ENCODE measurements at places on chromosomes 12 and 14.
A peak's percentile ranks its signal among the peaks of the same experiment; 100 is the strongest.

DNA sequence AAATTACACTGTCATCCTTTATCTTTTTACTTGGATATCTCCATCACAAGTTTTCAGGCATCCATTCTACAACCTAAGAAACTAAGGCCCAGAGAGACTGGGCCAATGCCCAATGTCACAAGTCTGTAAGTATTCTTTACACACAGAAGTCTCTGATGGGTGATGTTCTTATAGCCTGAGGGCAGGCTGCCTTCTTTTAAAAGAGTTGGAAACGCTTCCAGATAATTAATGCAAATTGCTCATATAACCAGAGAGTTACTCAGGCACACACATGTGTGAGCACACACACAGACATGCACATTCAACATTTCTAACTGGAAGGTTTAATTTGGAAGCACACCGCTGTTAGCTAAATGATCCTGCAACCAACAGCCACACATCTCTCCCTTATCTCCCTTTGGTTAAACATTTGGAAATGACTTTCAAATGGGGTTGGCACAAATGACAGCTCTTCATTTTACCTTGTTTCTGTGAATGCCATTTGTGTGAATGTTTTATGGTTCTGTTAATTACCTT, 160.8 kb upstream of the TMPO start:
- DNase-seq: no peak

GRCh38 chr12:109343677-109344076, 4.0 kb upstream of the MYO1H start:
- no peak for DNase-seq

DNA sequence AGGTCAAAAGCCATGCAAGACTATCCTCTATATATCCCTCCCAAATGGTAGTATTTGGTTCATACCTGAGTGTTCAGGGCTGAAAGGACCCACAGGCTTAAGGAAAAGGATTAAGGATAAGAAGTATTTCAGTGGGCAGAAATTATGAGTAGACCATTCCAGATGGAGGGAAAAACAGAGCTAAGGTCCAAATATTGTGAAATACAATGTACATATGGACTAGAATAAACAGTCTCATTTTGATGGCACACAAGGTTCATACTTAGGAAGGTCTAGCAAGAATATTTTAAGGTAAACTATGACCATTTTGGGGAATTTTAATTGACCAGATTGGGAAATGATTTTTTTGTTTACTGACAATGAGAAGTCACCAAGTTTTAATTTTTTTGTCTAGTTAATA, 124.6 kb downstream of the PRKD1 start:
- no peak for DNase-seq

GRCh38 chr12:50882563-50882962, 39.8 kb downstream of the TMPRSS12 start:
- DNase-seq: no peak

DNA sequence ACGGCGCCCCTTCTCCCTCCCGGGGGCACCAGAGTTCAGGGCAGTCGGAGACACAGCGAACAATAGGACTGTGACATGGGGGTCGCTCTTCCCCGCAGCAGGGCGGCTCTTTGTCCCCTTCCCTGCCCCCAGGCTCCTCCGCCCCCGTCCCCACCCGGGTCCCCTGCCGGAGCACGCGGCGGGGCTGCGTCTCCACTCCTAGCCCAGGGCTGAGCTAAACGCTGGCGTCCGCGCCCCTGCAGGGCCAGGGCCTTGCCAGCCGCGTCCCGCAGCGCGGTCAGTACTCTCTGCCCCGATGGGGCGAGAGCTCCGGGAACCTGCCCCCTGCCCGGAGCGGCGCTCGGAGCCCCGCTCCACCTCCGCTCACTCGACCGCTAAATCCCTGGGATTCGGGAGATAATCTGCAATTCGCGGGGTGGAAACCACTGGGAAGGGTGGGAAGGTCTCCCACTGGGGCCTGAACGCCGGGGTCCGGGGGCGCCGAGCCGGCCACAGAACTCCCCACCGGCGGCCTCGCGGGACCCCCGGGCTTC, 825 bp upstream of the CCDC85C start:
- DNase-seq: no peak

DNA sequence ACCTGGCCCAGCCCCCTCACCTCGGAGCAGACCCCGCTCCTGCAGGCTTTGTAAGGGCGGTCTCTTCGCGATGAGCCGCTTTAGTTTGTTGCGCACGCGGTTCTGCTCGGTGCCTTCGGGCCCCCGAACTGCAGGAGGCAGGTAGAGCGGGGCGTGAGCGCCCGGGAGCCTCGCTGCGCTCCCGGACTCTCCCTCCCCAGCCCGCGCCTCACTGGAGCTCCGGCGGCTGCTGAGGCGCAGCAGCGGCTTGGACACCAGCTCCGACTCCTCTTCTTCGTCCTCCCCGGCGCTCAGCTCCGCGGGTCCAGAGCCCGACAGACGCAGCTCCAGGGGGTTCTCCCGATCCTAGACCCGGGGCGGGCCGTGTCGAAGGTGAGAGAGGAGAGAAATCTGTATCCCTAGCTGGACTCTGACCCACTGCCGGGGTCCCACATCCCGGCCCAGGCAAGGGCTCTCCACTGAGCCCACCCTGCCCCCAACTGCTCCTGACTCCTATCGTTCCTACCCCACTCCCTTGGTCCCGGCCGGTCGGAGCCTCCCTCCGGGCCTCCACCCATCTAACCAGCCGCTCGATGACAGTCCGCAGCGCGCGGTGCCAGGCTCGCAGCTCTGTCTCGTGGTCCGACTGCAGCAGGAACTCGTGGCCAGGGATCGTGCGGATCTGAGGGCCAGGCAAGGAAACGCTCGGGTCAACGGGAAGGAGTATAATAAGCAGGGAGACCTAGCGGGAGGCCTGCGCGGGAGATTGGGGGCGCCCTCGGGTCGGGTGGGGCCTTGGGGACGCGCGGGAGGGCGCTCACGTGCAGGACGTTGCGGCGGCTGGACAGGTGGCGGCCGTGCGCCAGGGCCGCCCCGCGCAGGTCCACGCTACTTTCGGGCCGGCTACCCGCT, 4.2 kb downstream of the ARHGAP9 start:
- DNase-seq: no peak

DNA sequence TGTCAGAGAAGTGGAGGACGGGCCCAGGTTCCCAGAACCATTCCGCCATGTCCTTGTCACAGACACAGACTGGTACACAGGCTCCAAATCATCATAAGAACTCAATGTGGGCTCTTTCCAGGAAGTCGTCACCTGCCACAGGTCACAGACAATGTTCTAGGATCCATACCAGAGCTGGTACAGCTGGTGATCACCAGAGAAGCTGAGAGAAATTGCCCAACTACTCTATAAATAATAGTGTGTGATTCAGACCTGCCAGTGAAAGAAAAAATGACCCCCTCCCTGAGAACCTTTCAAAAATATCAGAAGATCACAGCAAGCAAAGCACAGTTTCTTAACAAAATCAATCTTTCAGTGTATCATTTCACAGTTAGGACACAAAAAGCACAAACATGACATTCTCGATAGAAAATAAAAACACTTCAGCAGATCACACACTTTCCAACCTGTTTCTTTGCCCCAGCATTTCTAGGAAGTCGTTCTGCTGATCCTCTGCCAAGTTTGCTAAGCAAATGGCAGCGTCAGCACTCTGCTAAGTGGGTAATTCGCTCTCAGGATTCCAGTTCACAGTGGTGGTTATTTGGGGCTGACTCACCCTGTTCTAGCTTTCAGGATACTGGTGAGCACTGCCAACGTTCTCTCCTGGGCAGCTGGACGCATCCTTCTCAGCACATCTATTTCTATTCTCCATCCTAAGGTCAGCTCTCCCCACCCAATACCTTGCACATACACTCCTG, 223.3 kb upstream of the SFSWAP start:
- DNase-seq: no peak

- no peak for DNase-seq
These were observed 80.1 kb downstream of the DACT1 start for GRCh38 chr14:58717813-58718212.

DNA sequence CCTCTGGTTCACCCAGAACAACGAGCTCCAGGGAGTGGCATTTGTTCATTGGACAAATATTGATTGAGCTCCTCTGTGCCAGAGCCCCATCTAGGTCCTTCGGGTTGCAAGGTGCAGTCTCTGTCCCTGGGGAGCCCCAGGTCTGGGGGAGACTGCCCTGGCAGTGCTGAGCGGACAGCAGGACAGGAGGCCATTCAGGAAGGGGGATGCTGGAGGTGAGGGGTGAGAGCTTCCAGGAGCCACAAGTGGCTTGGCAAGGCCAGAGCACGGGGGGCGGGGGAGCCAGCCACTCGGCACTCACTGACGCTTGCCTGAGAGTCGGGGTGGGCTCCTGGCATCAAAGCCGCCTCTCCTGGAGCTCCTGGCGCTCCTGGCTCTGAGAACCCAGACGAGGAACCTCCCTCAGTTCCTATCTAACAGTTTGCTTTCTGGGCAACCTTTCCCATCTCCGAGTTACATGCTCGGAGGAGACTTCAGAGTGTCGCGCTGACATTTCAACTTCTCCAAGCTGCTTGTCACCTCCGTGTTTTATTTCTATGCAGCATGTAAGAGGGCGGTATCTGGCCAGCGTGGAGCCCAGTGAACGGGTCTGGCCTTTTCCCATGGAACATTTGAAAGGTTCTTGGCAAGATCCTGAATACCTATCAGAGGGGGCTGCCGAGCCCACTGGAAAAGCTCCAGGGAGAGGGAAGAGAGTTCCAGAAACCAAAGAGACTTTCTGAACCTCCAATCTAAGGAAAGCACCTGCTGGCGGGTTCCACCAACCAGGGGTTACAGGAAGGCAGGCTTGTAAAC, 62.0 kb upstream of the BCL11B start:
- no peak for DNase-seq

DNA sequence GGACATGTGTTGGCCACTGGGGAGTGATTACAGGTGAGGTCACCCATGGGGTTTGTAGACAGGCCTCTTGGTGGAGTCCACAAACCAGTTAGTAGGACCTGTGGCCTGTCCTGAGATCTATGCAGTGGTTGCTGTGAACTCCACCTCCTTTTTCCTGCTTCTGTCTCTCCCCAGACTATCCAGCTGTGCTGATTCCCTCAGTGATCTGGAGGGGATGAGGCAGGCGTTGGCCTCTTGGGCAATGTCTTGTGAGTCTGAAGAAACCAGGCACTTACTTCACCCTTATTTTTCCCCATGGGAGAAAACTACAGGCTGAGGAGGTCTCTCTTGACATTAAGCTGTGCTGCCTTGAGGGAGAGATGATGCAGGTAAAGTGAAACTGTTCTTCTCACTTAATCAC, 257.2 kb upstream of the PRICKLE1 start:
- no peak for DNase-seq

DNA sequence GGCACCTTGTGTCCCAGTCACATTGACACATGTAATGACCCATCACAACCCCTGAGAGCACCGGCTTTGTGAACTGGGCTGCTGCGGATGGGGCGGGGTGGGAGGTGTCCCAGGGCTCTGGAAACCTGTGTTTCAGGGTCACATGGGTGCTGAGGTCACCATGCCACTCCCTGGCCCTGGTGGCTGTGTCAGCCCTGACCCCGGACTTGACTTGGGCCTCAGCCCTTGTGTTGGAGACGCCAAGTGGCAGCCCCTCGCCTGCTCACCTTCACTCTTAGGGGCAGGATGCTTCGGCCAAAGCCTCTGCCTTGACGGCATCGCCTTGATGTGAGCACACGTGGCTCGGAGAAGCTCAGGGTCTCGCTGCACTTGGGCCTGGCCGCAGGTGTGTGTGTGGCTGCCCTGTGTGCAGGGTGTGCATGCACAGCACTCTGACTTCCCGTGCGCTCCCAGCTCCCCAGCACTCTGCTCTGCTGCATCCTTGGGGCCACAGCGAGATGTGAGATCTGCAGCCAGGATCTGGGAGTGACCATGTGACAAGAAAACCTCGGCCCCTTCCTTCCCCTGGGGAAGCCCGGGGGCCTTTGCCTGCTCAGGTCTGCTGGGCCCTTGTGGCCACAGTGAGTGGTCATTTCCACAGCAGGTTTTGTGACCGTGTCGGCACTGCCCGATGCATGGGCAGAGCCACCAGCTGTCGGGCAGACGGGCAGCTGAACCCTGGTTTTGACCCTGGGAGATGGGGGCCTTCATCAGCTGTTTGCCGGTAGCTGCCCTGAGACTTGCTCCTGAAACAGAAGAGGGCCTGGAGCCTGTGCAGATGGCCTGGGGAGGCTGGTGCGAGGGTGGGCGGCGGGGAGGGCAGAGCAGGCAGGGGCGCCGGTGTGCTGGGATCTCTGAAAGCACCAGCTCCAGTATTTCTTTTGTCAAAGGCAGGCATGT, 167.4 kb downstream of the KIF26A start:
- DNase-seq: no peak

DNA sequence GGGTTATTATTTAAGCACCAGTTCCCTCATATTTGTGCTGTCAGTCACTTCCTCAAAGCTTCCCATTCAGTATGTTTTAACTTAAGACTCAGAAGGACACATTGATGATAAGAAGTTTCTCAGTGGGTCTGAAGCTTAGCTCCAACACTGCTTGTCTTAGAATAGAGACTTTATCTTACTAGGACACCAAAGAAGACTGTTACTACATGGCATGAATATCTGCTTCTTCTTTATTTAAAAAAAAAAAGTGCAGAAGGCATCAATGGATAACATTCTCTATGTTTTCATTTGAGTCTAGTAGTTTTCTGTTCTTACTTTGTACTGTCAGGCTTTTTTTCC, 404.2 kb downstream of the DAD1 start:
- no peak for DNase-seq

- DNase-seq: peak; percentile 85
These were observed at the start of gene TMEM120B for GRCh38 chr12:121712461-121713256. TMEM120B (plus strand) TSS chr12:121712752; CDS start chr12:121712896, 144 bp downstream.

DNA sequence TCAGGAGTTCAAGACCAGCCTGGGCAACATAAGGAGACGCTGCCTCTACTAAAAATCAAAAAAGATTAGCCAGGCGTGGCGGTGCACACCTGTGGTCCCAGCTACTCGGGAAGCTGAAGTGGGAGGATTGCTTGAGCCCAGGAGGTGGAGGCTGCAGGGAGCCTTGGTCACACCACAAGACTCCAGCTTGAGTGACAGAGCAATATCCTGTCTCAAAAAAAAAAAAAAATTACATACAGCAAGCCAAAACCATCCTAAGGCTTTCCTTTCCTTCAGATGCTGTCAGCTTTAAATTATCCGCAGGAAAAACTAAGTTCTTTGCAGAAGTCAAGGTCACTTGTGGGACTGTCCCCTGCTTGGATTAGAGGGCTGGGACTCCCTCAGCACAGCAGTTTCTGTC, 1.3 kb downstream of the CS start:
- DNase-seq: no peak

DNA sequence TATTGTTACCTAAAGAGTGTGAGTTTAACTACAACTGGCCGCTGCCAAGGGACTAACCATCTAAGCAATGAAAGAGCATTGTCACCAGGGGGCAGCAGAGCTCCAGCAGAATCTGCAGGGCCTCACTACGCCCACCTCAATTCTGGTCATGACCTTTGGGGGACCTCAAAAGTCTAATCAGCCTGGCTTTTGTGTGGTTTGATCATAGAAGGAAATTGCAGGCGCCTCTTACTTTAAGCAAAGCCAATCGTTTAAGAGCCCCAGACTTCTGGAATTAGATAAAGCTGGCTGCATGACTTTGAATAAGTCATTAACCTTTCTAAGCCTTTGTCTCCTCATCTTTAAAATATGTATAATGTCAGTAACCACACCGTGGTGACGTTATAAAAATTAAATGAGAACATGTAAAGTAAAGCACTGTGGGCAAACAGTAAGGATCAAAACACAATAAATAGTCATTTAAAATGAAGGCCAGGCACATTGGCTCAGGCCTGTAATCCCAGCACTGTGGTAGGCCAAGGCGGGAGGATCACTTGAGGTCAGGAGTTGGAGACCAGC, 58.6 kb downstream of the TBX3 start:
- no peak for DNase-seq

Data from Peyer's patch (tissue), 4 donors.